H1 (cell line): ENCODE measurements at places on chromosomes 7 and 10.

DNA sequence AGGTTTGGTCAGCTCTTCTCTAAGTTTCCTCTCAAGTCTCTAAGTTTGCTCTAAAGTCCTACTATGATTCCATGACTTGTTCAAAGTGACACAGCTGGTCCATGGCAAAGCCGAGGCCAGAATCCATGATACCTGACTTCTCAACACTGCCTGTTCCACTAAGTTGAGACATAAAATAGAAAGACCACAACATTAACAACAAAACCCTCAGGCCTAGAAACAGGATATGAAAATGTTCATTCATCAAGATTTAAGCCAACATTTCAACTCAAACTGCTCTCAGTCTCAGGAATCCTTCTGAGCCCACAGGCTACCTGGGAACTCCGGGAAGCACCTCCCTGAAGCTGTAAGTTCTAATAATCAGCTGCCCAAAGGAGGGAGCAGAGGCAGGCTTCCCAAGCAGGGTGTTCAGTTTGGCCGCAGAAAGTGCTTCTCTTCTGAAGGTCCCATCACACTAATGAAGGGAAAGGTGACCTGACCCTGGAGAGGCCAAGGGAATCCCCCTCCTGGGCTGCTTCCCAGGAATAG, 62.9 kb downstream of the STK17A start:
- no peaks in the 10 kb centered on the region for H3K27me3 ChIP-seq
- no peak for DNase-seq
- H3K4me3 ChIP-seq, result no peak overlapping the region
- H3K4me1 ChIP-seq, result peaks cover 17% of the 10 kb centered on the region
- peaks cover 48% of the 10 kb centered on the region for H3K36me3 ChIP-seq

GRCh38 chr7:28937619-28938018, 20.5 kb downstream of the TRIL start:
- no peaks in the 10 kb centered on the region for H3K36me3 ChIP-seq
- DNase-seq, result no peak
- no peak overlapping the region for H3K27ac ChIP-seq
- no peak overlapping the region for H3K4me3 ChIP-seq
- H3K27me3 ChIP-seq, result no peaks in the 10 kb centered on the region
- H3K4me1 ChIP-seq, result peaks cover 12% of the 10 kb centered on the region

DNA sequence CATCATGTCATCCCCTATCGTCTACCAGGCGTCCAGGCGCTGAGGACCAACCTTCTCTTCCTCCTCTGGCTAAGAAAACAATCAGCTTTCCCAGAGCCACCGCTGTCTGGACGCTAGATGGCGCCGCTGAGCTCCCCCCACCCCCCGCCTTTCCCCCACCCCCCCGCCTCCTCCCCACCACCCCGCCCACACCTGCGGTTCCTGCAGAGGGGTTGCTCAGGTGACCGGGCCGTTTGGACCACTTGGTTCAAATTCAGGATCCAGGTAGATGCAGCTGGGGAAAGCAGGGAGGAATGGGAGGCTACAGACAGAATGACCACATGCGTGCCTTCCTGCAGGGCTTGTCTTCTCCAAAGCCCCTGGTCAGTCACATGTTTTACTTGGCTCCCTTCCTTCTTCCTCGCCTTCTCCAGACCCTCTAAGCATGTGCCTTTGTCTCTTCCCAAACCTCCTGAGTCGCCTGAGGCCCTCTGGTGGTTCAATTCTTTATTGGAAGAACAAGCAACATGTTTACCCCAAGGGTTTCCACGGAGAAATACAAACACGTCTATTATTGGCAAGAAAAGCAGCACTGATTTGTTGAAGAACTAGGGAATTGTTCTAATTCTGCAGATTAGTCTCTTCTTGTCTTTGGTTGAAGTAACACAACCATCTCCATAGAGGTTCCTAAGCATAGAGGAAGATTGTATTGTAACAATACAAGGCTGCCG, 24.7 kb downstream of the AOC1 start:
- DNase-seq, result peak; percentile 62
- H3K36me3 ChIP-seq, result no peaks in the 10 kb centered on the region
- H3K27ac ChIP-seq, result peak overlapping the region; percentile 91; the same call in 1 of the 2 replicates

DNA sequence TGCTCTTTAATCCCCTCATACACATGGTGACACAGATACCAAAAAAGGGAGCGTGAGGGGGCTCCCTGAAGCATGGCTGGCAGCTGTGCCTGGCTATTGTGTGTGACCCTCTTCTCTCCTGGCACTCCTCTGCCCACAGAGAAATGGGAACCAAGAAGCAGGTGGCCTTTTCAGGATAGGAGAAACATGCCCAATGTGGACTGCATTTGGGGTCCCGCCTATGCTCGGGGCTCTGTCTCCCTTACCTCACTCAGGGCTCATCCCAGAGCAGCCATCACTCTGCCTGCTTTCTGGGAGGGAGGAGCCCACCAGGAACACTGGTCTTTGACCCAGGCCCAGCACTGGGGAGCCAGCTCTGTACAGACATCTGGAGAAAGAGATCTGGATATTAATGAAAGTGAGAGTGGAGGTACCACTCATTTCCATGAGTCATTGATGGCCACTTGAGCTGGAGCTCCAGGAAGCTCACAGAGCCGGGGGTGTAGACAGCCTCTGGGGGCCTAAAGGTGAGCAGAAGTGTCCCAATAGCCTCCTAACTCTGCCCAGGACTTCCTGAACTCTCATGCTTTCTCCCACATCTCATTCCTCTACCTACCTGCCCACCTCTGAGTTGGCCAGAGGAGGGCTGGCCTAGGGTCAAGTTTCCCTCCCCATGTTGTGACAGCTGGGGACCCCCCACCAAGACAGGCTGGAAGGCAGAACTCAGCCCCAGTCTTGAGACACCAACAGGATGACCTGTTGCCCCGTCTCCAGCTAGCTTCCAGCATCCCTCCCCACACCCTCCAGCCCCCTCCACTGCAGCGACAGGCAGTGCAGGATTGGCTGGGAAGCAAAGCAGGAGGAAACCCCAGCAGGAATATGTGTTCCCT, 42.6 kb downstream of the DRGX start:
- no peak for DNase-seq
- H3K36me3 ChIP-seq, result no peaks in the 10 kb centered on the region
- no peaks in the 10 kb centered on the region for H3K27me3 ChIP-seq
- H3K27ac ChIP-seq, result no peak overlapping the region

- no peaks in the 10 kb centered on the region; the same call in 1 of the 2 replicates for H3K4me1 ChIP-seq
- H3K4me3 ChIP-seq, result no peak overlapping the region
- no peaks in the 10 kb centered on the region for H3K27me3 ChIP-seq
- no peak for DNase-seq
- no peak overlapping the region for H3K27ac ChIP-seq
Measured at GRCh38 chr7:107404740-107405537, 64.9 kb upstream of the GPR22 start.

GRCh38 chr10:80509403-80510161, 28.1 kb upstream of the SH2D4B start:
- H3K36me3 ChIP-seq, result peaks cover 9% of the 10 kb centered on the region
- no peak overlapping the region for H3K27ac ChIP-seq
- peaks cover under 1% of the 10 kb centered on the region; the same call in 1 of the 2 replicates for H3K4me1 ChIP-seq
- H3K27me3 ChIP-seq, result no peaks in the 10 kb centered on the region
- DNase-seq, result no peak
- no peak overlapping the region for H3K4me3 ChIP-seq

- no peaks in the 10 kb centered on the region for H3K4me1 ChIP-seq
- no peak overlapping the region for H3K27ac ChIP-seq
- H3K4me3 ChIP-seq, result no peak overlapping the region
- no peaks in the 10 kb centered on the region for H3K27me3 ChIP-seq
Measured at GRCh38 chr7:81693080-81693479, 76.8 kb downstream of the HGF start.

- H3K4me1 ChIP-seq, result no peaks in the 10 kb centered on the region
- H3K27me3 ChIP-seq, result no peaks in the 10 kb centered on the region
- DNase-seq, result no peak
- no peak overlapping the region for H3K27ac ChIP-seq
- H3K36me3 ChIP-seq, result no peaks in the 10 kb centered on the region
Measured at GRCh38 chr10:68086910-68087684, 12.0 kb upstream of the HERC4 start.

- no peak overlapping the region for H3K4me3 ChIP-seq
- DNase-seq, result no peak
- no peak overlapping the region for H3K27ac ChIP-seq
- H3K36me3 ChIP-seq, result no peaks in the 10 kb centered on the region
- no peaks in the 10 kb centered on the region for H3K4me1 ChIP-seq
- H3K27me3 ChIP-seq, result no peaks in the 10 kb centered on the region
Measured at GRCh38 chr7:40611095-40611871, 476.5 kb downstream of the SUGCT start.

DNA sequence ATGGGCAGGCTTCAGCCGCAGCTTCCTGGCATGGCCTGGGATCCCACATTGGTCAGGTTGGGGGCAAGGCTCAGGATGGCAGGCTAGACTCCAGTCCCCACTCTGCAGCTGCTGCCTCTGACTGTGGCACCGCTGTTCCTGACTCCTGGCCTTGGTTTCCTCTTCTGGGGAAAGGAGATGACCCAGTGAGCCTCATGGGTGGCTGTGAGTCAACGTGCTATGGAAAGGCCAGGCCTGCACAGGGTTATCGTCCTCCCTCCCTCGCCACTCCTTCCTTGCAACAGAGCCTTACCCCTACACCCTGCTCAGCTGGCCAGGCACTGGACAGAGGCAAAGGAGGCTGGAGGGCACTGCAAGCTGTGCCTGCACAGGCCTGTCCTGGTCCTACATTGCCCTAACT, 36.1 kb upstream of the CHST15 start:
- H3K4me1 ChIP-seq, result no peaks in the 10 kb centered on the region; the same call in 1 of the 2 replicates
- H3K27me3 ChIP-seq, result peaks cover 2% of the 10 kb centered on the region; the same call in 1 of the 2 replicates
- no peak for DNase-seq
- no peaks in the 10 kb centered on the region for H3K36me3 ChIP-seq

DNA sequence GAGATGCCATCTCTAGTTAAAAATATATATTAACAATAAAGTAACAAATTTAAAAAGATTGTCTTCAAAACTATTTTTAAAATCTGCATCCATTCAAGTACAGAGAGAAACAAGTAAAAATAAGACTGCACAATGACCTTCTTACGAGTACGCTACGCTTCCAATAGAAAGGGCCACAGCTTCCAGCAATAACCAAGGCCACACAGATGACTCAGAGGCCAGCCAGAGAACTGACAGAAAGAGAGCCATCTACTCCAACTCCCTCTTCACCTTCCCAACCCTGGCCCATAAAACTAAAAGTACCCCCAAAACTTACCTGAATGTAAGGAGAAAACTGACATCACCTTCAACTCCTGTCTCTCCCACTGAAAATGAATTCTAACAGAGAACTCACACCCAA, 26.8 kb downstream of the PILRA start:
- no peak overlapping the region for H3K4me3 ChIP-seq
- no peak for DNase-seq
- H3K27me3 ChIP-seq, result no peaks in the 10 kb centered on the region
- no peaks in the 10 kb centered on the region for H3K4me1 ChIP-seq
- no peaks in the 10 kb centered on the region for H3K36me3 ChIP-seq

DNA sequence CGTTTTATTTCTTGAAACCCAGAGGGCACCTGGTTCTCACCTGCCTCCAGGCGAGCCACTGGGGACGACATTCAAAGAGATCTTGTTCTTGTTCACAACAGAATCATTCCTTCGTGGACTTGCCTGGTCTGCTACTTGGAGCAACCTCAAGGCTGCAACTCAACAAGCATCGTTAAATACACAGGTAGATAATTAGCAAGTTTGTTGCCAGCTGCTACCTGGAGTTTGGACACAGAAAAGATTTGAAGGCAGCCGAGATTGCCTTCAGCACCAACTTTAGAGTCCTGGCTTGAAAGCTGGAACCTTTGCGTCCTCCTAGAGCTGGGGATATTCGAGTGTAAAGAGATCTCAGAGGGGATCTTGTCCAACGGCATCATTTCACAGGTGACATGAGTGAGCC, 89.6 kb upstream of the C7orf33 start:
- no peak for DNase-seq
- H3K36me3 ChIP-seq, result no peaks in the 10 kb centered on the region
- H3K4me1 ChIP-seq, result peaks cover 10% of the 10 kb centered on the region

DNA sequence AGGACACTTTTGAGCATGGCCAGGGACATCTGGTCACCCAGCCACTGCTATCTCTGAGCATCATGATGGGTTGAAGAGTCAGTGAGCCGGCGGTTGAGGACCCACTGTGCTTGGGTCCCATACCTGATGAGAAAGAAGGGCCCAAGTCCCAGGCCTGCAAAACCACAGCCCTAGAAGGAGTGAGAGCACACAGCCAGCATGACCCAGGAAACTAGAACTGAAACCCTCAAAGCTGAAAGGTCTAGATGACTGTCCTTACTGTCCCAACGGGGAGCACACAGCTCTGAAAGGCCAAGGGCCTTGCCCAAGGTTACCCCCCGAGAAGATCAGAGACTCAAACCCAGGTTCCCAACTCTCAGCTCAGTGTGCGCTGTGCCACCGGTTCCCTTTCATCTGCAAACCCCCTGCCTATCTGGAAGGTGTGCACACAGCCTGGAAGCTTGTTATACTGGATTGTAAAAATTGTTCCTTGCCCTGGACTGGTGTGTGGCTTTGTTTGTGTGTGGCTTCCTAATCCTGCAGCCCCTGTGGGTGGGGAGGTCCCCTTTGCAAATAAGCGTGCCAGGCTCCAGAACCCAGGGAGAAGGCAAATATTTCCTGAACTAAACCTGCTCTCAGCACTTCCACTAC, 22.6 kb upstream of the PSAP start:
- no peaks in the 10 kb centered on the region for H3K36me3 ChIP-seq
- no peak overlapping the region for H3K27ac ChIP-seq
- no peaks in the 10 kb centered on the region for H3K27me3 ChIP-seq
- H3K4me1 ChIP-seq, result no peaks in the 10 kb centered on the region
- H3K4me3 ChIP-seq, result no peak overlapping the region

GRCh38 chr7:4774658-4775249, 669 bp upstream of the AP5Z1 start:
- 0 out of 2 replicates have a peak, but pooled peaks cover 3% of the 10 kb centered on the region for H3K36me3 ChIP-seq
- no peak for DNase-seq
- H3K27me3 ChIP-seq, result 0 out of 2 replicates have a peak, but pooled peaks cover 2% of the 10 kb centered on the region
- 0 out of 2 replicates have a peak, but pooled peaks cover 5% of the 10 kb centered on the region for H3K4me1 ChIP-seq
- H3K4me3 ChIP-seq, result peak overlapping the region; percentile 98

DNA sequence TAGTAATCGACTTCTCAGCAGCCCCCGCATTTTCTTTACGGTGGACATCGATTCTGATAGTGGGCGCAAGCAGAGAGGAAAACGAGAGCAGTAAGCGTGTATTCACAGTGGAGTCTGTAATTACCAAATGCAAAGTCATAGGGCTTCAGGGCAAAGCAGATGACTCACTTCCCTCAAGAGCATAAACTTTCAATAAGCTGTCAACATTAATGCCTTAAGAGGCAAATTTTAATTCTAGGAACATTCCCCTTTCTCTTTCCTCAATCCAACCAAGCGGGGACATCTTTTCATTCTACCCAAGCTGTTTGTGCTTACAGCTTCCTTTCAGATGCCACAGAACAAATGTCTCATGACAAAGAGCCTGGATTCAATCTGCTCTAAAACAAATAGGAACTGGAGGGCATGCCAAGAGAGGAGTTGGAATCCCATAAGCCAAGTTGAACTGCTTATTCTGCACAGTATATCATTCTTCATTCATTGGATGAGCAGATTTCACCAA, 48.6 kb downstream of the MALSU1 start:
- H3K36me3 ChIP-seq, result peaks cover 41% of the 10 kb centered on the region
- no peak for DNase-seq
- no peak overlapping the region for H3K4me3 ChIP-seq
- H3K27me3 ChIP-seq, result no peaks in the 10 kb centered on the region

- H3K27me3 ChIP-seq, result no peaks in the 10 kb centered on the region
- no peaks in the 10 kb centered on the region for H3K36me3 ChIP-seq
- no peak overlapping the region for H3K27ac ChIP-seq
- no peak for DNase-seq
Measured at GRCh38 chr7:85237721-85238120, 50.9 kb upstream of the SEMA3D start.
